ENCODE measurements at places on chromosomes 6 and 20.
A peak's percentile ranks its signal among the peaks of the same experiment; 100 is the strongest.

- no peak for DNase-seq
These were observed 20.5 kb downstream of the SNAI1 start for GRCh38 chr20:50003253-50003656.

GRCh38 chr6:89302936-89303335 lies 12.2 kb downstream of the GABRR2 start:
- DNase-seq, result no peak

- no peak for DNase-seq
These were observed 118.7 kb downstream of the EPHA7 start for GRCh38 chr6:93300661-93301060.

DNA sequence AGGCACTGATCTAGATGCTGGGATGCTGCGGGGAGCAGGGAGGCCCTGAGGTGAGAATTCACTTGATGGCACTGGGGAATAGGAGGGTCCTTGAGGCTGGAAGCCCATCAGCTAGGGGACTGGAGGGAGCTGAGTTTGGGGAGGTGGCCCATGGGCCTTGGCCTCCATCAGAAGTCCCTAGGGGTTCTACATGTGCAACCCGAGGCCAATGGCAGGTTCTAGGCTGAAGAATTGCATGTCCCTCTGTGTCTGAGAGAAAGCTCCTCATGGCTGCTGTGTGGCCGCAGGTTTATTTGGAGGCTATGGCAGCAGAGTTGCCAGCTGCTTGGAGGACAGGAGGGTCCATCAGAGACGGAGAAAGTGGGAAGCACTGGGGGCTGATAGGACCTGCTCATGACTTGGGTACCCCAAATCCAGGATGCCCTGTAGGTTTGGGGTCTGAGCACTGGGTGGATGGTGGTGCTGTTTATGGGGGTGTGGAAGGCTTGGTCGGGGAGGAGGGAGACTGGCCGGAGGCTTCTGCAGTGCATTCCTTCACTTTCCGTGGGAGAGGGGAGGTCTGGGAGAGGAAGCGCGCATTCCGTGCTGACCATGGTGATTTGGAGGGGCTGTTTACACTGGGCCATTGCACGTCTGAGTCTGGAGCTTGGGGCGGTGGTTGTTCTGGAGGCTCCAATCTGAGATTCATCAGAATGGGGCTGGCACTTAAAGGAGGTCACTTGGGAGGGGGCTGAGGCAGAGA lies 24.8 kb upstream of the PHACTR3 start:
- no peak for DNase-seq

DNA sequence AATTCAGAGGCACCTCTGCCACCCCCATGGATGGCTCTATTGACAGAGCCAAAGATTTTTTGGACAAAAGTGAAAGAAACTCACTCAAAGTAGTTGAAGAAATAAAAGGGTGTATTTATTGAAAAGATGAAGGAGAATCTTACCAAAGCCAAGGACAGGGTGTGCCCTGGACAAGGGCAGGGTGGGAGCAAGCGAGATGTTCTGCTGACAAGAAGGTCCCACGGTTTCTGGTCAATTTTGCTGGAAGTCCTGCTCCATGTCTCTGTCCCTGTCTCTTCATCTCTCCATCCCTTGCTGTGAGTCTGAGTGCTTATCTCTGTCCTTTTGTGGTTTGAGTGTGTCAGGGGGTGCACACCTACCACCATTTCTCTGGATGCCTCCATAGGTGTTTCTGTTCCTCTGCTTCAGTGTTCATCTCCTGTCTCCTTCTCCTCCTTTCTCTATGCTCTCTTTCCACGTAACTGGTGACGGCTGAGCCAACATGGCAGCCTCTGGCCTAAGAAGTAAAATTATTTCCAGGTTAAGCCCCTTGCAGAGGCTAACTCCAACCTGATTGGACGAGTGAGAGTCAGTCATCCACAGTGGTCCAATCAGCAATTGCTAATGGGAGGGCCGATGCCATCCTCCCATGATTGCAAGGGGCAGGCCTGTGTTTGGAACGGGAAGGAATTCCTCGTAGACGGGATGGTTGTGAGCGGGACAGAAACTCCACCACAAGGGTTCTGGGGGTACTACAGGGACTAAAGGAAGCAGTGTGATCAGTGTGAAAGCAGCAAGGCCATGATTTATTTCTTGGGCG lies 502.1 kb upstream of the CDH4 start:
- no peak for DNase-seq

- DNase-seq, result no peak
These were observed 55.7 kb downstream of the NCOA7 start for GRCh38 chr6:125846292-125847024.

GRCh38 chr6:154458565-154459470 lies 51.7 kb downstream of the CNKSR3 start:
- DNase-seq, result no peak

GRCh38 chr6:26474439-26474881 lies 16.7 kb downstream of the BTN2A1 start:
- no peak for DNase-seq

DNA sequence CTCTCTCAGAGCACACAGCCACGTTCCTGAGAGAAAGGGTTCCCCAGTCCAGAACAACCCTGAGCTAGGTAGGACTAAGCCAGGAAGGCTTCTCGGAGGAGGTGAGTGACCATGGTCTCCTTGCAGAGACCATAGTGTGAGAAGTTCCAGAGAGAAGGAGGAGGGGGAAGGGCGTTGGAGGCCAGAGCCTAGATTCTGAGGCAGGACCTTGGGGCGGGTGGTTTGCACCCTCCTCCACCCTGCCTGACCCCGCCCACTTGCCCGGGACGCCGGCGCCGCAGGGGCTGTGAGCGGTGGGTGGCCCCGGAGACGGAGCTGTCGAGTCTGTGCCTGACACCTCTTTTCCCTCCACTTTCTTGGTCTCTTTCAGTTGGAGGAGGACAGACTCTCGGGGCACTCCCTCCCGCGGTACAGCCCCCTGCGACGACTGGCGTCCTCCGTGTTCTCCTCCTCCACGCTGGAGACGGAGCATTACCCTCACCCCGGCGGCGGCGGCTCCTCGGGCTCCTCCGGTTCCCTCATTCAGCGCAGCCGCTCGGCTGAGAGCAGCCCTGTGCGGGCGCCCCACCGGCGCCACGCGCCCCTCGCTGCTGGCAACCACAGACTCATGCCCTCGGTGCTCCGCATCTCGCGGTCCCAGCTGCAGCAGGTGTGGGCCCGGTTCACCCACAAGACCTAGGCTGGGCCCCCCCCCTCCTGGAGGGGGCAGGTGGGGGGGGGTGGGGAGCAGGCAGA lies 26.2 kb downstream of the TTBK1 start:
- DNase-seq, result peak; percentile 50

DNA sequence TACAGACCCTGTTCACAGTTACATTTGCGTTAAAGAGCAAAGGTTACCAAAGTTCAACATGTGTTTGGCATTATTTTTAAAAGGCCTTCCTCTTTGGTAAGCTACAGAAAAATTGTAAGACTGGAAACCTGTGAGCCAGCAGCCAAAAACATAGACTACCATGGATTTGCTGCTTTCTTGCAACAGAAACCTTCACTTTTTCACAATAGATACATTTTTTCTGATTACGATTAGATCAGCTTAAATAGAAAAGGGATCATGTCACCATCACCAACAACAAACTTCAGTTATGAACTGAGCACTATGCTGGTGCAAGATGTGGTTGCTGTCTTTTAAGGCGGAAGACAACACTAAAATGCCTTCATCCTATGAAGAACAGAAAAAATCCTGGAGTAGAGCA lies 112.3 kb upstream of the MARCKS start:
- no peak for DNase-seq

DNA sequence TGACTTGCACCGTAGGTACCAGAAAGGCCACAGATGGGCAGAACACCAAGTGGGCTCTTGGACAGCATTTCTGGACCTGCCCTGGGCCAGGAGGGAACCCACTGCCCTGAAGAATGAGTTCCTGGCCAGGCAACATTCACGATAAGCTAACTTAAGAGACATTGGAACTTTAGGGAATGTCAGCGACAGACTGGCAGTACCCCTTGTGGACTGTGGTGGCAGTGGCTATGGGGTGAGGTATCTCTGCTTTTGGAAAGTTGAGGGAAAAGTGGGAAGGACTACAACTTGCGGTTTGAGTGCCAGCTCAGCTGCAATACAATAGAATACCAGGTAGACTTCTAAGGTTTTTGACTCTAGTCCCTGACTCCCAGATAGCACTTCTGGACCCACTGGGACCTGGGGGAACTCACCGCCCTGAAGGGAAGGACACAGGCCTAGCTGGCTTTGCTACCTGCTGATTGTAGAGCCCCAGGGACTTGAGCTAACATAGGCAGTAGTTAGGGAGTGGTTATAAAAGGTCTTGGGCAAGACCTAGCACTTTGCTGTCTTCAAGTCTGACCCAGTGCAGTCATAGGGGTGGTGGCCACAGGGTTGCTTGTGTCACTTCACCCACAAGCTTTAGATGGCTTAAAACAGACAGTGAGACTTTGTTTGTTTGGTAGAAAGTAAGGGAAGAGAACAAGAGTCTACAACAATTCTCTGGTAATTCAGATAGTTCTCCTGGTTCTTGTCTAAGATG lies 617.6 kb downstream of the COL12A1 start:
- DNase-seq, result no peak

DNA sequence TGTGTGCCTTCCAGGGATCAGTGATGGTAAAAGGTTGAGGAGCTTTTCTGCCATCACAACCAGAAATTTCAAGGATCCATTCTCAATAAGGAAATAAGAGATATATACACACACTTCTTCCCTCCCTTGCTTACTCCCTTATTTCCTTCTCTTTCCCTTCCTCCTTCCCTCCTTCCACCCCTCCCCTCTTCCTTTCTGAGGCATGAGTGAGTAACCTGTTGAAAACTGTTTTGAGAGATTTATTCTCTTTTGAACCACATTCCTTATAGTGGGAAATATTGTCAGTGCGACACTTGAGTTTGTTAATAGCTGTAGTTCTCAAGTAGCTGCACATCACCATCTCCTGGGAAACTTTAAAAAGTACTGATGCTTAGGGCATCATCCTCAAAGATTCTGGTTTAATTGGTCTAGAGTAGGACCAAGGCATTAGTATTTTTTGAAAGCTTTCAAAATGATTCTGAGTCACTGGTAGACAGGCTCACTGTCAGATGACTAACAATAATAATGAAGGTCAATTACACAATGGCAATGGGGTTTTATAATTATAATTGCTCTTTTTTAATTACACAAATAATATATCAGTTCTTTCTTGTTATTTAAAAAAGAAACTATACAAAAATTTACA lies 109.9 kb downstream of the POPDC3 start:
- DNase-seq, result no peak

DNA sequence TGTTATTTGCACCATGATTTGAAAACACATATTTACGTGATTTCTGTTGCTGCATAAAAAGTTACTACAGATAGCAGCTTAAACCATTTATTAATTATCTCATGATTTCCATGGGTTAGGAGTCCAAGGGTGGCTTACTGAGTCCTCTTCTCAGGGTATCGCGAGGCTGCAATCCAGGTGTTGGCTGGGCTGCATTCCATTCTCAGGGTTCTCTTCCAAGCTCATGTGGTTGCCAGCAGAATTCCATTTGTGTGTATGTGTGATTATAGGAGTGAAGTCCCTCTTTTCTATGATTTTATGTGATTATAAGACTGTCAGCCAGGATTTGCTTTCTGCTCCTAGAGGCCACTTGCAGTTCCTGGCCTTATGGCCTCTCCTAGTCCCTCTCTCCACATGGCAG lies 135.1 kb downstream of the FAM83B start:
- DNase-seq, result no peak

DNA sequence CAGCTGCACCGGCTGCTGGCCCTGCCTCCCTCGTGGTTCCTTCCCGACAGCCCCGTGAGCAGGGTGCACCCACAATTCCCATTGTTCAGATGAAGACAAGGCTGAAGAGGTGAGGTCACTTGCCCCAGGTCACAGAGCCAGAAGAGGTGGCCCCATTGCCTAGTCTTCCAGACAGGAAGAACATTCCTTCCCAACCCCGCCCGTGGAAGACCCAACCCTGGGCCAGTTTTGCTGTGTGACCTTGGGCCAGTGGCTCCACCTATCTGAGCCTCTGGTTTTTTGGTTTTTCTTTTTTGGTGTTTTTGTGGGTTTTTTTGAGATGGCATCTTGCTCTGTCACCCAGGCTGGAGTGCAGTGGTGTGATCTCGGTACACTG lies 61.7 kb downstream of the RIPOR3 start:
- DNase-seq, result no peak

DNA sequence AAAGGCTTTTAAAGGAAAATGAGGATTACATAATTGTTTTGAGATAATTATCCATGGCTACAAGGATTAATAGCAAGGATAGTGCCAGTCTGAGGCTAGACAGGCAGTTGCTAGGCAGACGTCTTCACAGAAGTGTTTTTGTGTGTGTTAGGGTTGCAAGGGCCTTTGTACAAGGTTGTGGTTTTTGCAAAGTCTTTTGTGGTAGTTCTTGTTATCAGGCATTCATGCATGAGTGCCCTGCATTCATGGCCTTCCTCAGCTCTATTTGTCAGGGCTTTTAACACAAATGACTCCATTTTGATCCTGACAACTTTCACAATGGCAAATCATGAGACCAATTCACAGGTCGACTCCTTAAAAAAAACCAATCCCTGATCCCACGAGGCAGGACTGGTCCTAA lies 68.1 kb upstream of the TXNDC5 start:
- no peak for DNase-seq

- no peak for DNase-seq
These were observed 693.6 kb downstream of the QKI start for GRCh38 chr6:164108092-164108491.

DNA sequence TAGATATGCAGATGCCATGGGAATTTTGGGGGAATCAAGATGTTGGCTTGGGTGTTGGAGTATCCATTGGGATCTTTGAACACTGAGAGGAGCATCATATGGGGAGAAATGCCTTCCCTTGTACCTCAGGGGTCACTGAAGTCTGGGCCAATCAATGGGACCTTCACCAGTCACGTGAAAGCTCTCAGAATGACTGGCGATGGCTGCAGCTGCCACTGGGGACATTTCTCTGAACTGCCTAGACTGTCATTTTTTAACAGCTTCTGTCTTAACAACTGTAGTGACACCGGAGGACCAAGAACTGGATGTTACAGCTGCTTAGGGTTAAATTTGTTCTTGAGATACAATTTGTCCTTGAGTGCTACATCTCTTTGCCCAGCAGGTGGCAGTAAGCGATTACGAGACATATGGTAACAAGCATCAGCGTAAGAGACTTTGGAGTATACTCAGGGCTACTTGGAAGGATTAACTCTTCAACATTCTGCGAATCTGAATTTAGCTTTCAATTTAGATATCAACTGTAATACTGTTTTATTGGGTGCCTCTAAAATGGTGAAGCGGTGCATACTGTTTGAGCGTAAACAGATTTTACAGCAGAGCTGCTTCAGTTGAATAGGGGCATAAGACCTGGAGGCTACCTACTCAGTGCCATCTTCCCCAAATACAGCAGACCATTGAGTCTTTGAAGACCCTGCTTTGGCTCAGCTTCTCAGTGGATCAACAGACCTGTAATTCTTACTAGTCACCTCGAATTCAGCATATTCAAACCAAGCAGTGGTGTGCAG lies 36.0 kb downstream of the CCN2 start:
- DNase-seq, result peak; percentile 38

GRCh38 chr6:141464490-141464889 lies 668.2 kb upstream of the GJE1 start:
- DNase-seq, result no peak

- no peak for DNase-seq
These were observed 1.6 kb upstream of the DEK start for GRCh38 chr6:18265787-18266522.
